ENCODE measurements at places on chromosomes 6 and 20.

DNA sequence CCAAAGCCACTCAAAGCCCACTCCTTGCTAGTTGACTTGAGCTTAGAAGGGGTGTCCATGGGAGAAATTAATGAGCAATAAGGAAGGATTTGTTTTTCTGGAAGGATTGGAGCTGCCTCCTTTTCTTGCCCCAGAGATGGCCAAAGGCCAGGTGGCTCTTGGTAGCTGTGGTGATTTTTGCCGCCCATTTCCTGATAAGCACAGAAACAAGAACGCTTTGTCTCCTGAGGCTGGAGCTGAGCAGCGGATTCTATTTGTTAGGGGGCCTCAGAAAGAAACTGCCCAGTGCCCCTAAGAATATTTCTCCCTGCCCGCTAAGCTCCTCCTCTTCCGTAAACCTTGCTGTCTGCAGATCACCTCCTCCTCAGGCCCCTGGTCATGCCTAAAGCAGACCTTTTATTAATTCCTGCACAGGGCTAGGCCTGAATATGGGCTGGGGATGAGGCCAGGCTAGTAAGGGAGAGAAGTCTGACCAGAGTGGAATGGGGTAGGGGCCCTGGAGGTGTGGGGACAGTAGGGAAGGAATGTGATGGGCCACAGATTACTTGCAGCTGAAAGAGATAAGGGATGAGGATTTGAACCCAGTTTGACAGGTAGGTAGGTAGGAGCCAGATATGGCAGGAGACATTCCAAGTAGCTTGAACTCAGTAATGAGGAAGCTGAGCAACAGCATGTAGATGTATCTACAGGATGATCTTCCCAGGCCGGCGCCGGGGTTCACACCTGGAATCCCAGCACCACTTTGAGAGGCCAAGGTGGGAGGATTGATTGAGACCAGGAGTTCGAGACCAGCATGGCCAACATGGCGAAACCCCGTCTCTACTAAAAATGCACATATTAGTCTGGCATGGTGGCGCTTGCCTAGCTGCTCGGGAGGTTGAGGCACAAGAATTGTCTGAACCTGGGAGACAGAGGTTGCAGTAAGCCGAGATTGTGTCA, 71.2 kb upstream of the NAA20 start:
- ATAC-seq: no peak

DNA sequence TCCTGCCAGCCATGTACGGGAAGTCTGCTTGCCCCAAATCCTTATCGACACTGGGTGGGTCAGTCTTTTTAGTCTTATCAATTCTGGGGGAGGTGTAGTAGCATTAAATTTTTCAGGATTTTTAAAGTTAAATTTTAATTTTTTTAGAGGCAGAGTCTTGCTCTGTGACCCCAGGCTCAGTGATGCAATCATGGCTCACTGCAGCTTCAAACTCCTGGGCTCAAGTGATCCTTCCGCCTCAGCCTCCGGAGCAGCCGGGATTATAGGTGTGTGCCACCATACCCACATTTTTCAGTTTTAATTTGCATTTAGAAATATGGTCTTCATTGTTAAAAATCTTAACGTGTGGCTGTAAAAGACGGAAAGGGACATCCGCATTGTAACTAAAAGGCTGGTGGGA, 51.9 kb downstream of the BANF2 start:
- ATAC-seq: no peak

- no peak for ATAC-seq
These were observed 93.4 kb downstream of the SLC22A23 start for GRCh38 chr6:3363296-3364025.

DNA sequence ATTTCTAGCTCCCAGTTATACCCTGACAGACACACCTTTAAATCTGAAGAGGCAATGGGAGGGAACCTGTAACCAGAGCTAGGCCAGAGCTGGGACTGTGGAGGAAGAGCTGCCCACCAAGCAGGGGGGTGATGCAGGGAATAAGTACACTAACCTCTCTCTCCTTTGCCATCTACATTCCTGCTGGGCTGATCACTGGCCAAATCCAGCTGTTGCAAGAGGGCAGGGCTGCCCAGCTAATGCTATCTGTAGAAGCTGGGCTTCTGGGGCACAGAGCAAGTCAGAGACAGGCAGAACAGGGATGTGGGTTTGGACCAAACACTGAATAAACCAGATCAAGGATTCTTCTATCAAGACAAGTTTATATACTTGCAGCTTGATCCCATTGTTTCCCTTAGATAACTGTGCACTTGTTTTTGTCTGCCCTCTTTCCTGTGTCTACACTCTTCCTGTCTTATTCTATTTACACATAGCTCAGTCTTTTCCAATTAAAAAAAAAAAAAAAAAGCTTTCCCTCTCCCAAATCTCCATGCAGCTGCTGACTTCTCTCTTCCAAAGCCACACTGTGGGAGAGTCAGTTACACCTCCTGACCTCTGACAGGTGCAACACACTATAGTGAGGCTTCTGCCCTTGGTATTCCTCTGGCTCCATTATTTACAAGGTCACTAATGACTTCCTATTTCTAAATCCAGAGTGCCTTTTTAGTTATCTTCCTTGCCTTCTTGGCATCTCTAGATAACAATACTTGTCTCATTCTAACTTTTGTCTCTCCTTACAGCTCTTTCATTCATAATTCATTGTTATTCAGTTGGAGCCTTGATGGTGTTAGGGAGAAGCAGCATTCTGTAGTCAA, 43.7 kb downstream of the TRIM38 start:
- no peak for ATAC-seq

DNA sequence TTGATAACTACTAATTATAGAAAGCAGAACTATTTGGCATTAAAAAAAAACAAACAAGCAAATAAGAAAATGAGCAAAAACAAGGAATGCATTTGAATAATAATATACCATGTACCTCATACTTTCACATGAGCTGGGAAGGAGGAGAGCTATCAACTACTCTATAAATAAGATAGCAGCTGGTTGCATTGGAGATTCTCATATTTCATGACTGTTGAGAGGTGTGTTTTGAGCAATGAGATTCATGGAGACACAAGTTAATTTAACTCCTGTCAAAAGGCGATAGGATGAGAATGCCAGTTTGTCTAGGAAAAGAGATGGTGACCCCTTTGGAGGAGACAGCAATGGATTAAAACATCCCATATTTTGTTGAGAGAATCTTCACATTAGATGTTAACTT, 348.8 kb upstream of the SPTLC3 start:
- peak; percentile 33 for ATAC-seq

GRCh38 chr6:98900706-98901105, 47.0 kb downstream of the FBXL4 start:
- peak; percentile 27 for ATAC-seq

- peak; percentile 51 for ATAC-seq
These were observed 19.8 kb upstream of the CDC5L start for GRCh38 chr6:44367681-44368080.

DNA sequence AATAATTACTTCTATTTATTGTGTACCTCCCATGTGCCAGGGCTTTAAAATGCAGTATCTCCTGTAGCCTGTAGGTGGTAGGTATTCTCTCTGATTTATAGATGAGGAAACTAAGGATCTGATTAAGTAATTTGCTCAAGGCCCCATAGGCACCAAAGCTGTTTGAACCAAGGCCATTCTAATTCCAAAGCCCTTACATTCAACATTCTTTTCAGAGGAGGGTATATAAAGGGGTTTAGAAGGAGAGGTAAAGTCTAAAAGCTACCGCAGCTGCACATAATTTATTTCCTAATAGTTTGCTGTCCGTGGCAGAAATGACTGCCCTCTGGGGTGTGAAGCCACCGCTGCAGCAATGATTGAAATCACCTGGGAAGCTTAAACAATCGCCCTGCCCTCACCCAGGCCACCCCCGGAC, 95.0 kb upstream of the FAM8A1 start:
- peak; percentile 53 for ATAC-seq

GRCh38 chr6:138428944-138429598, 25.0 kb downstream of the HEBP2 start:
- ATAC-seq: peak; percentile 38

GRCh38 chr6:113976806-113977205, 5.9 kb upstream of the HDAC2 start:
- ATAC-seq: no peak

GRCh38 chr6:44787254-44787834, 399.8 kb downstream of the CDC5L start:
- no peak for ATAC-seq
